Left renal cortex interstitium (tissue), 4 donors: ENCODE measurements at places on chromosomes 4 and X.

DNA sequence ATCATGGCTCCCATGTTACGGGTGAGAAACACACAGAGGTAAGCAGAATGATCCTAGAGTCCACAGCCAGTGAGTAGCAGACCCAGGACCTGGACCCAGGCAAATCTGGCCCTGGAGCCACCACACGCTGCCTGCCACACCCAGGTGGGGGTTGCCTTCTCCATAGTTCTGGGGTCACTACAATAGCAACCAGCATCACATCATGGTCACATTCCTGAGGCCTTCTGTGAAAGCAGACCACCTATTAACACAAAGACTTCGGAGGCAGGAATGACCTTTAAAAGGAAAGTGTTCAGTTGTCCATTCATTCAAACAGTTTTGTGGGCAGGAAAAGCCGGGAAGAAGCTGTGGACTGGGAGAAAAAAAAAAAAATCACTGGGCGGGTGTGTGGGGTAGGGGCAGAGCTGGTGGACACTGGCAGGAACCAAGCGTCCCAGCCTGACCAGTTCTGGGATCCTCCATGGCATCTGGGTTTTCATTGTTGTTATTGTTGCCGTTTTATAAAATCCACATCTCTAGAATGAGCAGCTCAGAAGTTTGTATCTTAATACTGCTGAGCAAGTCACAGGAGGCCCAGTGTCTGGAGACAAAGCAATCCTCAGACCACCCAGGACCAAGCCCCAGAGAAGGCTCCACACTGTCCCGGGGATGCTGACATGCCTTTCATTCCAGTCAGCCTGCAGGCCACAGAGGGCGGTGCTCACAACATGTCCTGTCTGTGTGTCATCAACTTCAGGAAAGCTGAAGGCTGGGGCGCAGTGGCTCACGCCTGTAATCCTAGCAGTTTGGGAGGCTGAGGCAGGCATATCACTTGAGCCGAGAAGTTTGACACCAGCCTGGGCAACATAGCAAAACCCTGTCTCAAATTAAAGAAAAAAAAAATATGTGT, 67.0 kb downstream of the SEL1L3 start:
- DNase-seq: no peak

DNA sequence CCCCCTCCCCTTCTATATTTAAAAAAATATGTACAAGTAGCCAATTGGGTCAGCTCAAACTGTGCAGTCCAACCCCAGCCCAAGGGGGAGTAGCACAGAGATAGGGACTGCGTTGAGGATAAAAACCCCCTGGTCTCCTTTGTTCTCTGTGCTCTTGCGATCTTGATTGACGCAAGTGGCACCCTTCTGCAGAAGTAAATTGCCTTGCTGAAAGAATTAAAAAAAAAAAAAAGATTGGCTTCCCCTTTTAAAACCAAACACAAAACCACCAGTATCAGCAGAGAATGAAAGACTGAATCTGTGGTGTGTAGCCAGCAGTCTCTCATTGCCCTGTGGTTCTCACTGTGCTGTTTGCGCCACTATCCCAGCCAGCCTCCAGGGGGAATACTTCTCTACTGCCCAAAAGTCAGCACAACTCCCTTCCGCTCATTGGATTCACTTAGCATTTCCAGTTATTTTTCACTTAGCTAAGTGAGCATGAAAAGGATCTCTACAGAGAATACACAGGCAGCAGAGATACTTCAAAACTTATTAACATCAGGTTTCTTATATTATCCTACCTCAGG, 29.7 kb downstream of the MANBA start:
- no peak for DNase-seq

GRCh38 chrX:150352114-150352513, 11.0 kb upstream of the MAMLD1 start:
- DNase-seq: no peak

- DNase-seq: no peak
Measured at GRCh38 chr4:13544606-13545393, 492 bp upstream of the NKX3-2 start.

GRCh38 chr4:33160126-33160525, 2440.0 kb downstream of the PCDH7 start:
- no peak for DNase-seq

DNA sequence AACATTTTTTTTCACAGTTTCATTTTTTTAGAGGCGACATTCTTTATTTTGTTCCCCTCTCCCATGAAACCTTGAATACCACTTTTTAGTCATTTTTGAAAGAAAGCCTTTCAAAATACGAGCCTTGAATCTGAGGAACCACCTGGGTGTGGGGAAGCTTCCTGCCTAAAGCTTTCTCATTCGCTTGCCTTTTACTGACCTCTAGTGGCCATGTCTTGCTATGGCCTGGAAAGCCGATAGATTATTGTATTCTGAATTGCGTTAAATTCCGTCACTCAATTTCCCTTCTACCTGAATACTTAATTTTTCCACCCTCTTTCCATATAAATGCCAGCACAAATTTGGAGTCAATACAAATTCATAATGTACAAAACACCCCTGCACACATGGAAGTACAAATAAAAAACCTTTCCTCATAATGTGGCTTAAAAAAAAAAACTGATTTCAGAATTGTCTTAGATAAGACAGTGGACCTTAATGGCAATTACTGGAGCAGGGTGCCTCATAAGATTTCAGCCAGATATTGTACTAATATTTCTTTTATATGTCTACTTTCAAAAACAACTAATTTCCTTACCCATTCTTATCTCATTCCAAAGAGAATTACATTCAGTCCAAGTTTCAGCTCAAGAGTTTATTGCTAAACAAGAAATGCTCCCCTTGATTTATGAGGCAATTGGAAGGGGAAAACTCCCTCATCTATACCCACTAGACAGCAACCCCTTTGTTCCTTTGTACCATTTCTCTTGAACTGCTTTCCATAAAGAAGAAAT, 217.9 kb downstream of the CENPC start:
- DNase-seq: no peak

DNA sequence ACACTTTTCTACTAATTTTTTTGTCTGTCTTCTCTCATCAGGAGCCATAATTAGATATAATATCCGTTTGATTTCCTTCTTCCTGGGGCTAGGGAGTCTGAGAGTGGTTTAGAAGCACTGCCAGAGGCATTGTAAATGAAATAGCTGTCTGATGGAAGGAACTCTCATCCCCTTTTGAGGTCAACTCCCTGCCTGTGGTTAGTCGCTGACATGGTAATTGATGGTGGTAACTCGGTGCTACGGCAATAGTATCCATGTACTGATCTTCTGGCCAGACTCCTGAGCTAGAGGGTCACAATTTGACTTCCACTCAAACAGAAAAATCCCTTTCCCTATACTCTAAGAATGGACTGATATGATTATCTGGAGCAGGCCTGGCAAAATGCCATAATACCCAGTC, 108.1 kb upstream of the TRPC5 start:
- DNase-seq: no peak

GRCh38 chrX:6849716-6850414, 297.6 kb upstream of the STS start:
- DNase-seq: no peak

GRCh38 chrX:45850197-45850774, 649.6 kb upstream of the DIPK2B start:
- DNase-seq: peak; percentile 3

- DNase-seq: no peak
Measured at GRCh38 chrX:23820235-23820782, 37.3 kb downstream of the SAT1 start.

- DNase-seq: no peak
Measured at GRCh38 chr4:46016306-46016705, 107.5 kb downstream of the GABRG1 start.

- DNase-seq: no peak
Measured at GRCh38 chr4:76703676-76704075, 194.3 kb downstream of the SOWAHB start.

DNA sequence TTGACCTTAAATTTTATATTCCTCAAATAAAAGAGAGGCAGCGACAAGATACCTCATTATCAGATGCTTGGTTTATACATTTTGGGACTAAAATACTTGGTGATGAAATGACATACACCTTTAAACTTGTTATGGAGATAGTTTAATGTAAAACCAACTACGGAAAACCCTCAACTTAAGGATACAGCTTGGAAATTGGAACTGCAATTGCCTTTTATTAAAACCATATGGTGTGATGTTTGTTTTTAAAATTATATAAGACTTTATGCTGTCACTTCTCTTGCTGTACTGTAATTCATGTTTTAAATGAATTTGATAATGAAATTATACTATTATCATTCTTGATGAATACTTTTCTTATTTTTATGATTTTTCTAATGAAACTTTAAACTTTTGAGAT, 25.9 kb downstream of the METTL14 start:
- no peak for DNase-seq

DNA sequence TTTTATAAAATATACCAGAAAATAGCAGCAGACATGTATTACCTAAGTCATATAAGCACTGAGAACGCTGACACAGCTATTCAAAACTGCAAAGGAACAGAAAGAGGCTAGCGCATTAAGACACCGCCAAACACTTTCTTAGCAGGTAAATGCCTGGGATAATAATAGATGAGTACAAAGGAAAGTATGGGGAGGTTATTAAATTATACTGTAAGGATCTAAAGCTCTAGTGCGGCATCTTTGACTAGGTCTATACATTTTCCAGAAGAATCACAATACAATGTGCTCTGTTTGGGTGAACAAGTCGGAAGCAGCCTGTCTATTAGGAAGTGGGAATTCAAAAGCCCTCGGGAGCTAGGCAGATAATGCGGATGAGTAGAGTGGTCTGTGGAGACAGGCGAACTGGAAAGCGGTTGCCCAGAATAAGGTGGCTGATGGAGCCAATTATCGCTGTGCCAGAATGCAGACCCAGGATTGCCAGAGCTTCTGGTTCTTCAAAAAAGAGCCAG, 443.6 kb upstream of the TENM3 start:
- no peak for DNase-seq

- no peak for DNase-seq
Measured at GRCh38 chr4:172141025-172141424, 327.8 kb downstream of the GALNTL6 start.

DNA sequence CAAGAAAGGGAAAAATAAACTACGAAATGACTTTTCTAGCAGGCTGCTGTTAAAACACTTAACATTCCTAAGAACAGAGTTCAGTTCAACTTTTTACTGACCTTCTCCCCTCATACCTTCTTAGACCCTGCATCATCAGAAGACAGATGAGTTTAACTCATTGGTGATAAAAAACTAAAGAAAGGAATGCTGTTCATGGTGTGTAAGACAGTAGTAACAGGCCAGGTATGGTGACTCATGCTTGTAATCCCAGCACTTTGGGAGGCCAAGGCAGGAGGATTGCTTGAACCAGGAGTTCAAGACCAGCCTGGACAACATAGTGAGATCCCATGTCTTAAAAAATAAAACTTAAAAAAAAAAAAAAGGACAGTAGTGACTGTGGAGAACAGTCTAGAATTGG, 16.2 kb downstream of the RBM47 start:
- DNase-seq: no peak

- no peak for DNase-seq
Measured at GRCh38 chr4:16259889-16260246, 33.6 kb upstream of the TAPT1 start.

DNA sequence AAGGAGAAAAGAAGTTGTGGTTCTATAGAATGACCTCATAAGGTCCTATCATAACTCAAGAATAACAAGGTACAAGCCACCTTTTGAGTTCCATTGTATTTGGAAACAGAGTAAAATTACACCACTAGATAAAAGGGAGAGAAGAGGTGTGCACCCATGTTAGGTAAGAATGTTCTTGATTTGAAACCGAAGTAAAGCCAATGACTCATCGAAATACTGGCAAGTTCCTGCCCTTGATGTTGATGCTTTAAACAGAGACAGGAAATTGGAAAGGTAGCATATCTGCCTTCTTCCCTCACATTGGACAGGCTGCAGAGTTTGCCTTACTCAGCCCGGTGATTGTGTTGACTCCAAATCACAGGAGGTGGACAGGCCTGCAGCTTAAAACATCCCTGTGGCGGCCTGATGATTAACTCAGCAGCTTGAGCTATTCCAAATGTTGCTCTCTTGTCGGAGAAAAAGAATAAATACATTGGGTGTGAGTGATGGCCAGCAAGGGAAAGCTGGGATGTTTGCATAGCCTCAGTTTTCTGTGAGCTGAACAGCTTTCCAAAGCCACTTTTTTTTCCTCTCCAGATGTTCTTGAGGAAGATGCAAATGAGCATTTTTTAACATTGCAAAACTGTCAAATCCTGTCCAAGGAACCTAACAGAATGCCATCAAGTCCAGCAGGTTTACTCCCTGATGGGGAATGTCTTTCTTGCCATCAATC, 321.1 kb downstream of the NKX6-1 start:
- no peak for DNase-seq

- no peak for DNase-seq
Measured at GRCh38 chr4:85565761-85566480, 91.0 kb downstream of the ARHGAP24 start.

- no peak for DNase-seq
Measured at GRCh38 chrX:147565237-147565636, 346.5 kb upstream of the FMR1 start.

GRCh38 chr4:110675426-110675825, 52.5 kb upstream of the PITX2 start:
- DNase-seq: no peak

DNA sequence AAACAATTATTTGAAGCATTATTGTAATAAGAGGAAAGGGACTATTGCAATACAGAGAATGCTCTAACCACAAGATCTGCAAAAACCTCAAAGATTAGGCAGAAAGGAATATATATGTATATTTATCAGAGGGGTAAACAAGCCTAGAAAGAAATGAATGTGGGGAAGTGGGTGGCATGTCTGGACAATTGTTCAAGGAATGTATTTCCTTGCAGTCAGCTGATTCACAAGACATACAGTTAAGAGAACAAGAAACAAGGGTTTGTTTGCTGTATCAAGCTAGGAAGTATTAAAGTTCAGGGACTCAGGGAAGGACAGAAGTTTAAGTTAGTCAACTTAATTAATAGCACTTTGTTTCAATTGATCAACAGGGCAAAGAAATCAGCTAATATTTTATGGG, 514.7 kb downstream of the CENPC start:
- DNase-seq: no peak

DNA sequence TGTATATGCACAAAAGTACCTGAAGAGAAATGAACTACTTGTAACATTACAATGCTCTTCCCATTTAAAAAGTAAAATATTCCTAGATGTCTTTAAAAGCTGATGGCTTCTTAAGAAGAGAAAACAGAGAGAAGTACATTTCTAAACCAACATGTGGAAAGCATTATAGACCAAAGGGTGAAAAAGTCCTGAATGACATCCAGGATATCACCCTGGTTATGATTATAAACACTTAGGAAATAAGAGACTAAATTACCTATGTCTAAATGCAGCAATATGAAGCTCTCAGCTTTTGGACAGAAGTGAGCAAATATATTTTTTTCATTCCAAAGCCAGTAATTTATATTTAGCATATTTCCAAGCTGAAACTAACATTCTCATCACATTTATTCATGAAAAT, 21.7 kb upstream of the EGFL6 start:
- no peak for DNase-seq

DNA sequence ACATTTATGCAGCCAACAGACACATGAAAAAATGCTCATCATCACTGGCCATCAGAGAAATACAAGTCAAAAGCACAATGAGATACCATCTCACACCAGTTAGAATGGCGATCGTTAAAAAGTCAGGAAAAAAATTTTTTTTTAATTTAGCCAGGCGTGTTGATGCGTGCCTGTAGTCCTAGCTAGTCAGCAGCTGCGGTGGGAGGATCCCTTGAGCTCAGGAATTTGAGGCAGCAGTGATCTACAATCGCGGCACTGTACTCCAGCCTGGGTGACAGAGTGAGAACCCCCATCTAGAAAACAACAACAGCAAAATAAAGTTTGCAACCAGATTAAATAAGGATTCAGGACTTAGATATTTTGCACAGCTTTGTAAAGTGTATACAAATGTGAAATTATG, 65.7 kb upstream of the ALG13 start:
- no peak for DNase-seq
